A549 treated with Mapracorat at 1 μM for 4 hours (cell line): ENCODE measurements at places on chromosomes 5 and 9. TPM values are rescaled to one million over a fixed set of nuclear protein-coding genes. Genes with fewer than 3 reads are reported as not detected.

Gene ALDH1A1
- total RNA-seq: 4,422 to 5,926 TPM (median 5,467 TPM) in 5 replicates

Gene IFNA21
- total RNA-seq: not detected in 5 replicates

Gene NMUR2
- 0.08 to 0.21 TPM (median 0.09 TPM) in 4 of 5 replicates, not detected in the other for total RNA-seq

Gene C5orf58
- not detected in 5 replicates for total RNA-seq

Gene AP3B1
- total RNA-seq: 29.6 to 34.6 TPM (median 31.1 TPM) in 5 replicates

Gene SPINK6
- 0.45 to 1.1 TPM (median 0.57 TPM) in 5 replicates for total RNA-seq

Gene GLDC
- total RNA-seq: 12.0 to 14.0 TPM (median 12.4 TPM) in 5 replicates

Gene ANAPC2
- total RNA-seq: 23.4 to 36.8 TPM (median 34.5 TPM) in 5 replicates

Gene RARS1
- 90.0 to 120 TPM (median 95.4 TPM) in 5 replicates for total RNA-seq

Gene FAM151B
- total RNA-seq: 1.1 to 2.3 TPM (median 1.5 TPM) in 5 replicates

Gene SLC45A2
- 0.17 TPM in 1 of 5 replicates, not detected in the others for total RNA-seq

Gene FBP1
- 0.13 TPM in 1 of 5 replicates, not detected in the others for total RNA-seq

Gene POMT1
- total RNA-seq: 13.5 to 18.5 TPM (median 17.5 TPM) in 5 replicates

Gene CMYA5
- 0.12 to 0.38 TPM (median 0.14 TPM) in 5 replicates for total RNA-seq

Gene CAMLG
- 23.5 to 29.6 TPM (median 26.1 TPM) in 5 replicates for total RNA-seq

Gene TESK1
- 25.8 to 30.3 TPM (median 29.8 TPM) in 5 replicates for total RNA-seq

Gene ATP6V0E1
- 265 to 425 TPM (median 366 TPM) in 5 replicates for total RNA-seq

Gene BTNL8
- not detected in 5 replicates for total RNA-seq

Gene PRRC2B
- total RNA-seq: 44.1 to 78.1 TPM (median 65.1 TPM) in 5 replicates

Gene ZFP37
- total RNA-seq: 1.4 to 2.3 TPM (median 1.5 TPM) in 5 replicates

Gene PTTG1
- total RNA-seq: 189 to 307 TPM (median 204 TPM) in 5 replicates

Gene PDZD2
- 0.10 to 0.76 TPM (median 0.29 TPM) in 5 replicates for total RNA-seq

Gene PTGES
- 146 to 175 TPM (median 148 TPM) in 5 replicates for total RNA-seq

Gene IRX2
- 1.3 to 2.2 TPM (median 2.0 TPM) in 5 replicates for total RNA-seq
